ENCODE measurements at places on chromosomes 13 and 19.

- no peak for DNase-seq
These were observed 6.0 kb downstream of the SSC5D start for GRCh38 chr19:55494172-55494761.

DNA sequence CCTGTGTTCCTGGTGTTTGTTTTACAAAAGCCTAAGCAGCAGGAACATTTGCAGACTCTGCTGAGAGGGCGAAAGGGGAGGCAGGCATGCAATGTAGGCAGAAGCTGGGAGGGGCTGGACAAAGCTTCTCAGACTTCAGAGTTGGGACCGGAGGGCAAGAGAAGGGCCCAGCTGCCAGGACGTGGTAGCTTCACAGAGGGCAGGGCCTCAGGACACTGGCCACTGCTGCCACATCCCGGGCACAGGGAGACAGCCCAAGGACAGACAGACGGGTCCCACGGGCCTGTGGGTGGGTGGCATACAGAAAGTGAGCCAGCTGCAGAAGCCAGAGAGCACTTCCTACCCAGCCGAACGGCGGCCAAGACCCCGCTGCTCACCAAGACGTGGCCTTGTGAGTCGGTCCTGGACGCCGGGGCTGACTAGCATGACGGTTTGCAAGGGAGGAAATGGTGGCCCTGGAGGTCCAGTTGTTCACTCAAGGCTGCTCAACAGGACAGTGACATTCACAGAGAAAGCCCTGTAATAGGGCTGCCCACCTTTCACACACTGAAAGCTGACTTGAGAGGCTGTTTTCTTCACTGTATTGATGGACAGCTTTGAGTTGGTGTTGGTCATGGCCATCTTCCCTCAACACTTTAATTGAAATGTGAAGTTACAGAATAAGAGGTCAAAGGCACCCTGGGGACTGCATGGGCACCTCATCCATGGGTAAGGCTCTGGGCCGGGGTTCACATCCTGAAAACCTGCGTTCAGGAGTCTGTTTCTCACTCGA, 23.7 kb upstream of the TFDP1 start:
- DNase-seq, result peak; percentile 82

DNA sequence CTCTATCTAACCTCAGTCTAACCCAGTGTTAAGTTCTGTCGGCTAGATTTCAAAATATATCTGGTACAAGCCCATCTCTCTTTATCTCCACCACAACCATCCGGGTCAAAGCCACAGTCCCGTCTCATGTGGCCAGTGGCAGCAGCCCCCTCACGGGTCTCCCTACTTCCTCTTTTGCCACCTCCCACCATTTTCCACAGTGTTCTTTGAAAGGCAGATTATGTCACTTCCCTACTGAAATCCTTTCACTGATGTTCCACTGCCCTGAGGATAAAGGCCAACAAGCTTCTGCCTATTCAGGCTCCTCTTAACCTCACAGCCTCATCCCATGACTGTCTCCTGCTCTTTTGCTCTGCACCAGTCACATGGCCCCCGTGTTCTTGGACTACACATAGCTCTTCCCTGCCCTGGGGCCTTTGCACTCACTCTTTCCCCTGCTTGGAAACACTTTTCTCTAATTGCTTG, 117.2 kb downstream of the UBL3 start:
- no peak for DNase-seq

- no peak for DNase-seq
These were observed at the start of gene TTC9B for GRCh38 chr19:40217934-40218890. Gene TTC9B, minus strand, starts transcription at chr19:40218384. Its CDS starts 3 bp downstream, at chr19:40218381.

GRCh38 chr19:31149441-31149941, 199.7 kb downstream of the TSHZ3 start:
- no peak for DNase-seq

DNA sequence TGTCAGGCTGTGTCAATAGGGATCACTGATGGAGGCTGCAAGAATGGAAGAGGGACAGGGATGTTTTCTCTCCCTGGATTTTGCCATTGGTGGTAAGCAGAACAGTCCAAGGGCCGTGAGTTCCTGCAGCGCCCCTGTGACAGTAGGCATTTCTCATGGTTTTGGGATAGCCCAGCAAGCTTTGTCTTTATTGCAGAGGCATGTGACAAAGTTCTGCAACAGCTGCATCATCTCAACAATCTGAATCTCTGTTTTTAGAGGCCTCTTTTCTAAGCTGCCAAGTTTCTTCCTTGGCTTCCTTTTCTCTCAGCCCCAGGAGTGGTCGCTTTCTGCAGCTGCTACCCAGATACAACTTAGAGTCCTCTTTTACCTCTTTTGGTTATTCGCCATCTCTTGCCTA, 95.7 kb upstream of the TSHZ3 start:
- DNase-seq, result peak; percentile 77

DNA sequence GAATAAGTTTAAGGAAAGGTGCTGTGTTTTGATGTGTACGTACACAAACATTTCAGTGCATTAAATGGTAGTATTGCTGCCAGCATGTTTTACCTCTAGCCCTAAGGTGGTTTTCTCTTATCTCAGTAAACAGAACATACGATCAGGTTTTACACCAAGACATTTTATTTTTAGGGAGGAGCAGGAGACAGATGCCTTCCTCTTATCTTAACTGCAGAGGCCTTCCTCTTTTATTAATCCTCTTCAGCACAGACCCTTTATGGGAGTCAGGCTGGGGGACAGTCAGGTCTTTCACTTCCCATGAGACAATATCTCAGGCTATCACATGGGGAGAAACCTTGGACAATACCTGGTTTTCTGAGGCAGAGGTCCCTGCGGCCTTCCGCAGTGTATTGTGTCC, 14.9 kb upstream of the ZNF611 start:
- no peak for DNase-seq

- no peak for DNase-seq
These were observed 135.9 kb downstream of the URI1 start for GRCh38 chr19:30077851-30078355.

DNA sequence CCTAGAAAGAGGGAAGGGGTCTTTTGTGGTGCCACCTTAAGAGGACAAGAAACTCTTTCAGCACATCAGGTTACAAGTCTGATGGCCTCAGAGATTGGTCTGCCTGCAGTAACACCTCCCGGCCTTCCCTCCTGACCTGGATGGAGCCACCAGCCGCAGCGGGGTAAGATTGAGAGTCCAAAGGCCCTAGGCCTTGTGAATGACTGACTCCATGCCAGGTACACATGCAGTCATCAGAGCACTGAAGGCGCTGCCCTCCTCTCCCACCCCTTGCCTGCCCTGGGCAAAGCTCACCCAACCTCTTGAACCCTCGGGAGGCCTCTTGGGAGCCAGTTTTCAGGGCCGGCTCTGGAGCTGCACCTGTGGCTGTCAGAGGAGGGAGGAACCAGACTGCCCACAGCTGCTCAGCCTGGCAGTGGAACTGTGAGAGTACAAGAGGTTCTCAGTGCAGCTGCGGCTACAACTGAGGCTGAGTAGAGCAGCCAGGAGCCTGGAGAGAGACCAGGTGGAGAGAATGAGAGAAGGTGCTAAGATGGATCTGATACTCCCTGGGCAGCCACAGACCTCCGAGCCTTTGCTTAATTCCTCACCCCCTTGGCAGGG, 23.8 kb upstream of the C13orf42 start:
- no peak for DNase-seq

DNA sequence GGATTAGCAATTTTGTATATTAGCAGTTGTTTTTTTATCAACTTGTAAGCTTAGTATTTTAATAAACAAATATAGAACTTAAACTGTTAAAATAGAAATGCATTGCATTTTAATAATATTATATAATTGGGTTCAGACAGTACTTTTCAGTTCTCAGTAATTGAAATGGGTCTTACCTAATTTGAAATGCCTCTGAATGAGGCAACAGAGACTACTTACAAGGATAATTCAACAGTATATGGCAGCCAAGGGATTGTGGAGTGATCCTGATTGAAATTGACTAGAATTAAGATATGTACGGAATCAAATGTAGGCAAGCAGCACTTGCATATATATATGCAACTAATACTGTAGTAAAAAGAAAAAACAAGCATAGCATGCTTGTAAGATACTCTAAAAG, 1503.9 kb upstream of the MIR17HG start:
- DNase-seq, result no peak

DNA sequence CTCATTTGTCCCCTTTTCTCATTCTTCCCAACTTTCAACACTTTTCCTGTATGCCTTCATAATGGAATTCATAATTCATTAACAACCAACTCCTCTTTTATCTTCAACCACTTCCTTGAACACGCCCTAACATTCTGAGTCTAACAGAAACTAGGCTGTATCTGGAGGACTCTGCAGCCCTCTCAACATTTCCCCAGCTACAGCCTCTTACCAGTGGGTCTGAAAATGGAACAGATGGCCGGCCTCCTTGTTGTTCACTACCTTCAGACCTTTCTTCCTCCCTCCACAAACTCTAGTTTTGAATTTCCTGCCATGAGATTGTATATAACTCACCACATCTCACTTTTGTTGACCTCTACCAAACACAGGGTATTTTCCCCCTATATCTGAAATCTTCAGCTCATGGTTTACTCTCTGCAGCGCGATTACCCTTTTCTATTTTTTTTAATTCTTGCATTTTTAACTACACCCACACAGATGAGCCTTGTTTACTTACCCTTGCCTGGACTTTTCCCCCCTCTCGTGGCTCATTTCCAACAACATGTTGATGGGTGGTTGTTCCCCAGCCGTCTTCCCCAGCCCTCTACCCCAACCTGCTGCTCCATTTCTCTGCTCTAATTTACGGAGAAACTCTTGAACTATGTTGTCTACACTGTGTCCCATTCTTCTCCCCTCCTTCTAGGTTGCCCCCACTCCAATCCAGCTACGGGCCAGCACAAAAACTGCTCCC, 846 bp downstream of the ZNF790 start:
- no peak for DNase-seq

DNA sequence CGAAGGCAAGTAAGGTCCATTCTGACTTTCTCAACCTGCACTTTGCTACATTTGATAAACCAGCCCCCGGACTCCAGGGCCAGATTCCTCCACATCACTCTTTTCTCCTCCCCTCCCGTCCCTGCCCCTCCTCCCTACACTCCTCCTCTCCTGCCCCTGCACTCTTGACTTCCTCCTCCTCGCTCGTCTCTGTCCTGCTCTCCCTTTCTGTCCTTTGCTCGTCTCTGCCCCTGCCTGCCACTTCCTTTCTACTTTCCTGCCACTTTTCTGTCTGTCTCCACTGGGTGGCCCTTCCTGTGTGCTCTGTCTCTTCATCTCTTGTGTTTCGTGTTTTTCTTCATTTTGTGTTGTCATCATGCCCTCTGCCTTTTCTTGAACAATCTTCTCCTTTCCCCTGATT, 7.0 kb downstream of the U2AF2 start:
- DNase-seq, result no peak

GRCh38 chr13:110942248-110942981, 27.5 kb upstream of the ANKRD10 start:
- no peak for DNase-seq

DNA sequence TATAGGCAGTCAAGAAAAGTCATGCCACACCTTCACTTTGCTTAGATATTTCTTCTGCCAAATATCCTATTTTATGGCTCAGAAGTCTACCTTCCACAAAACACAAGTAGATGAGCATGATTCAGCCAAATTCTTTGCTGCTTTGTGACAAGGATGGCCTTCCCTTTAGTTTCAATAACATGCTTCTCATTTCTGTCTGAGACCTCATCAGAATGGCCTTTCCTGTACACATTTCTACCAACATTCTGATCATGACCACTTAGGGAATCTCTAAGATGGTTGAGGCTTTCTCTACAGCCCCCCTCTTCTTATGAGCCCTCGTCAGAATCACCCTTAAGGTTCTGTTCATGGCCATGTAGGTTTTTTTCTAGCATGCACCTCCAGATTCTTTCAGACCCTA, 96.2 kb downstream of the COL4A2 start:
- no peak for DNase-seq

GRCh38 chr13:104422668-104423067, 1356.5 kb upstream of the SLC10A2 start:
- no peak for DNase-seq

Measured in esophagus muscularis mucosa (tissue), 4 donors.